Activated CD4-positive, alpha-beta T cell treated with anti-CD3 and anti-CD28 coated beads, Interleukin-2, amount 50 U/mL, for 24 hours (primary cell): ENCODE measurements at places on chromosomes 2 and 18.

DNA sequence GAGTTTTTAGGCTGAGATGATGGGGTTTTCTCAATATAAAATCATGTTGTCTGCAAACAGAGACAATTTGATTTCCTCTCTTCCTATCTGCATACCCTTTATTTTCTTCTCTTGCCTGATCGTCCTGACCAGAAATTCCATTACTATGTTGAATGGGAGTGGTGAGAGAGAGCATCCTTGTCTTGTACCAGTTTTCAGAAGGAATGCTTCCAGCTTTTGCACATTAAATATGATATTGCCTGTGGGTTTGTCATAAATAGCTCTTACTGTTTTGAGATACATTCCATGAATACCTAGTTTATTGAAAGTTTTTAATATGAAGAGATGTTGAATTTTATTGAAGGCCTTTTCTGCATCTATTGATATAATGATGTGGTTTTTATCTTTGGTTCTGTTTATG is 181.8 kb downstream of the GBX2 start:
- DNase-seq: no peak

- no peak for DNase-seq
Measured at GRCh38 chr18:49234984-49235383, 225.5 kb downstream of the DYM start.

DNA sequence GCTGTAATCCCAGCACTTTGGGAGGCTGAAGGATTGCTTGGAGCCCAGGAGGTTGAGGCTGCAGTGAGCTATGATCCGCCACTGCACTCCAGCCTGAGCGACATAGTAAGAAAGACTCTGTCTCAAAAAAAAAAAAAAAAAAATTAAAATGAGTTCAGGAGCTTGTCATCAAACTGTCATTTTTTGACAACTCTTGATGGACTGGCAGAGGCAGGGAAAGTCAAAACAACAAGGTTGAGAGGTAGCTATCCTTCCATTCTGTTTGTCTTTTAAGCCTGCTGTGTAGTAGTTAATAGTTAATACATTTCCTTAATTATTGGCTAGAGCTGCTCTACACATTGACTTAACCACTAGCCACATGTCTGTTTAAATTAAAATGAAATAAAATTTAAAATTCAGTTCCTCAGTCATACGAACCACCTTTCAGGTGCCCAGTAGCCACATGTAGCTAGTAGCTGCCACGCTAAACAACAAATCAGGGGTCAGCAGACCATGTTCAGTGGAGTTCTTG is 22.7 kb downstream of the DPYSL5 start:
- DNase-seq: no peak

DNA sequence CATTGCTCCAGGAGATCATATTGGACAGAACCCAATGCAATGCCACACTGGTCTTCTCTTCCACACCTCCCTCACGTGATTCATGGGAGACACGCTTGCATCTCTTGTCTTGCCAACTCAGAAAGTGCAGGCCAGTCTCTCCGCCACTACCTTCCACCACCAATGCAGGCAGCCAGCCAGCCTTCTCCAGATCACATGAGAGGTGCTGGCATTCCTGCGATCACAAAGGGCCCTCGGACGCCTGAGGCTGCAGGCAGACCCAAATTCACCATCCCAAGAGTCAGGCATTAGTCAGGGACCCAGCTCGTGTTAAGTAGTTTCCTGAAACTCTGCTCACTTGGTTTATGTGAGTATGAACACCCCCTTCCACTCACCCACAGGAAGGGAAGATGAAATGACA is 437.0 kb upstream of the ETAA1 start:
- no peak for DNase-seq

DNA sequence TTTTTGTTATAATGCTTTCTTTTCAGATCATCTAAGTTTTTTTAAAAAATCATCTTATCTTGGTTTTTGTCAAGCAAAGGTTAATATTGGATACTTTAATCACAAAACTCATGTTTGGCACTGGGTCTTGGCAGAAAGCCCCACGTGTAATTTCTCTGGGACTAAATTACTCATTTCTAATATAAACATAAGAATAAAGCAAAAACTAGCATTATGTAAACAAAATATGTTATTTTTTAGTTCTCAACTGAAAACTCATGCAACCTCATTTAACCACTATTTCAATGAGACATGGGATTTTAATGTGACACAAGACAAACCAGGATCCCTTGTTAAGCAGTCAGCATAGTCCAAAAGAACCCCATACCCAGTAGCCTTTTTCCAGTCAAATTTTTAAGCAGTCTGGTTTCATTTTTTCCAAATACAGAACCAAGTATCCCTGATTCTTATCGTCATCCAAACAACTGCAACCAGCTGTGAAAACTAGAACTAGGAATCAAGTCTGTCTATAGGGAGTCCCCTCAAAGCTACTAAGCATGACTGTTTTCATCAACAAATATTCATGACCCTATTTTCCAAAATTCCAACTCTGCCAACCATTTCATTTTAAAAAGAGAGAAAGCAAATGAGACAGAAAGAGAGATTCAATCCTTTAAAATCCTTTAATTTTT is 27.1 kb downstream of the PID1 start:
- DNase-seq: no peak

GRCh38 chr18:48949606-48950535 is 894 bp downstream of the SMAD7 start:
- DNase-seq: no peak

DNA sequence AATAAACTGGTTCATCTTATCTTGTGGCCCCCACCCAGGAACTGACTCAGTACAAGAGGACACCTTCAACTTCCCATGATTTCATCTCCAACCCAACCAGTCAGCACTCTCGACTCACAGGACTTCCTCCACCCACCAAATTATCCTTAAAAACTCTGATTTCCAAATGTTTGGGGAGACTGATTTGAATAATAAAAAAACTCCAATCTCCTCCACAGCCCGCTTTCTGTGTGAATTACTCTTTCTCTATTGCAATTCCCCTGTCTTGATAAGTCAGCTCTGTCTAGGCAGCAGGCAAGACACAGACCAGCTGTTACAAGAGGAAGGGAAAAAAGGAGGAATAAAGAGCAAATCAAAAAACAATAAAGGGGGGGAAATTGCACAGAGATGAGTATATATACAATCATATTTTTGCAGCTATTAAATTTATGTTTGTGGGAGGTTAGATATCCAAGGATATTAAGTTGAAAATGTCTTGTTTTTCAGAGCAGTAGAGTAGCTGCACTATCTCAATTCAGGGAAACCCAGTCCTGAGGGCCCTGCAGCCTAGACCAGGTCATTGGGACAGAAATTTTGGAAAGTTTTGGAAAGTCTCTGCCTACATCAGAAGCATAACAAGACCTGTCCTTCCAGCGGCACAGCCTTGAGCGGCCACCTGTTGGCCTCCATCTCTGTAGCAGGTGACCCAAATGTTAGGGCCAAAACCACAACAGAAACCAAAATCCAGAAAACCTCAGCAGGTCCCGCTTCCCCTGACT is 32.8 kb upstream of the SIGLEC15 start:
- DNase-seq: no peak

GRCh38 chr2:48915227-48915626 is 159.7 kb upstream of the LHCGR start:
- DNase-seq: no peak

GRCh38 chr2:73952499-73953446 is 26.1 kb downstream of the DGUOK start:
- DNase-seq: no peak

GRCh38 chr2:69911985-69912563 is 2.8 kb upstream of the MXD1 start:
- no peak for DNase-seq

GRCh38 chr2:71804281-71804751 is 343.3 kb downstream of the CYP26B1 start:
- no peak for DNase-seq

DNA sequence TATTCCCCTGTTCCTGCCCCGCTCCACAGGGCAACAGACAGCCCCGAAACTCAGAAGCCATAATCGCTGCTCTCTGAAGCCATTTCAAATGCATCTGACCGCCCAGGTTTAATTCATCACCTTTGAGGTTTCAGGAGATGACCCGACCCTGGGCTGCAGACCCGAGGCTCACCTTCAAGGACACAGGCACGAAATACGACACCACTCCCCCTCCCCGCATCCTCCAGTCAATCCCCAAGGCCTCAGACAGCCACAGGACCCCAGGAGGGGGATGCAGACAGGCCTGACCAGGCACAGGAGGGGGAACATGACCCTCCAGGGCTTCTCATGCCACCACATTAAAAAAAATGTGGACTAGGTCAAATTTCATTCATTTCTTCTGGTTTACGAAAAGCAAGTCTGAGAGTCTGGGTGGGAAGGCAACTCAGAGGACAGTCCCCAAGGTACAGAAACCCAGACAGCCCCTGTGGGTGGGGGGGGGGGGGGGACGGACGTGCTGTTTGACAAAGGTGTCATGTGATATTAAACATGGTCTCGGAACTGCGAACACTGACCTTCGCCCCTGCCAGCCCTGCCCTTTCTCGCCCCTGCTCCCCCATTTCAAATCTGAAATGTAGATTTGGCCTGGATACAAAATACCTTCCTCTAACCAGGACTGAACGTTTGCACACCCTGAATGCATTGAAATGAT is 142.9 kb downstream of the BCL11A start:
- no peak for DNase-seq

DNA sequence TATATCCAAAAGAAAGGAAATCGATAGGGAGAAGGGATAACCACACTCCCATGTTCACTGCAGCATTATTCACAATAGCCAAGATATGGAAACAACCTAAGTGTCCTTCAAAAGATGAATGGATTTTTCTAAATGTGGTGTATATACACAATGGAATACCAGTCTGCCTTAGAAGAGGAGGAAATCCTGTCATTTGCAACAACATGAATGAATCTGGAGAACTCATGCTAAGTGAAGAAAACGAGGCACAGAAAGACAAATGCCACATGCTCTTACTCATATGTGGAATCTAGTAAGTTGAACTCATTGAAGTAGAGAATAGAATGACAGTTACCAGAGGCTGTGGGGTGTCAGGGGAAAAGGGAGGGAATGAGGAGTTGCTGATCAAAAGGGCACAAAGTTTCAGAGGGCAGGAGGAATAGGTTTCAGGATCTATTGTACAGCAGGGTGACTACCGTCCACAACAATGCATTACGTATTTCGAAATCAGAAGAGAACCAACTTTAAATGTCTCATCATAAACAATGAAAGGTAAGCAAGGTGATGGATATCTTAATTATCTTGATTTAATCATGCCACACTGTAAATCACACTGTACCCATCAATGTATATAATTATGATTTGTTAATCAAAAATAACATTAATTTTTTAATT is 46.1 kb downstream of the SIGLEC15 start:
- no peak for DNase-seq

GRCh38 chr18:63315131-63315662 is 4.4 kb downstream of the BCL2 start:
- DNase-seq: no peak

DNA sequence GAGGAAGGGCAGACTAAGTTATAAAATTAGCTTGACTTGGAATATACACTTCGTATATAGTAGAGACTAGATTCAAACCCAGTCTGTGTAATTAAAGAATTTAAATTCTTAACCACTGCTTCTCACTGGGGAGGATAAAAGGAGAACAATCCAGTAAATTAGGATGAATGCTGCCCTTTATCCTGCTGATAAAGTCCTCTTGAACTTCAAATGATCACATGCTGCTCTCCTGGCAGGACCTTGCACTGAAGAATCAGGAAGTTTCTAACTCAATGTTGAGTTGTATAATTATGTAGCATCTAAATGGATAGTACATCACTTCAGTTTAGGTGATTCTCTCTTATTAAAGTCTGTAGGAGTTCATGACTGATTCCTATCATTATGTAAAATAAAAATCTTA is 1179.7 kb downstream of the DSC3 start:
- no peak for DNase-seq

- no peak for DNase-seq
Measured at GRCh38 chr2:48733067-48733503, 22.4 kb downstream of the LHCGR start.

DNA sequence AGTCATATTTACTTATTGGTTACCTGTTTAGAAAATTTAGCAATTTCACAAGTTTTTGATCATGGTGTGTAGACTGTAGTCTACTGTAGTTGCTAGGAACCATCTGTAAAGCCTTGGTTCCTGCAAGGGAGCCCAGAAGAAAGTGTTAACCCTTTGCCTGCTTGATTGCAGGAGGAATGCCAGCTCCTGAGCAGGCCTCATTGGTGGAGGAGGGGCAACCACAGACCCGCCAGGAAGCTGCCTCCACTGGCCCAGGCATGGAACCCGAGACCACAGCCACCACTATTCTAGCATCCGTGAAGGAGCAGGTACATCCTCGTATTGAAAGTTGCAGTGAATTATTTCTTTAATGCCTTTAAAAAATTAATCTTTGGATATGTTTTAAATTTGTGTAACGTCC is 76.3 kb downstream of the PKP4 start:
- no peak for DNase-seq

DNA sequence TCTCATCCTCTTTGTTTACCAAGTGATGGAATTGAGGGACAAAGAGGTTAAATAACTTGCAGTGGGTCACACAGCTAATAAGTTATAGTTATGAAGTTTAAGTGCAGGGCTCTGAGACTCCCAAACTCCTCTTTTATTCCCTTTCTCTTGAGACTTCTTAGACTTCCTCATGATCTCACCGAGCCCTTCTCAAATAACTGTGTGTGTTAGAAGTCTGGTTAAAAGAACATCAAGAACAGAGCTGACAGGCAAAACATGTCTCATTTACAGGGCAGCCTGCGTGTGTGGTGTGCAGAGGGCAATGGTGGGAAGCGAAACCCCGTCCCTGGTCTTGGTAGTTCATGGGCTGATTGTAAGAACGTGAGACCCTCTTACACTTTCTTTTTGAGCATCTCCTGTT is 368.0 kb downstream of the SLC4A3 start:
- no peak for DNase-seq
